ENCODE measurements at places on chromosomes 7 and 10.

DNA sequence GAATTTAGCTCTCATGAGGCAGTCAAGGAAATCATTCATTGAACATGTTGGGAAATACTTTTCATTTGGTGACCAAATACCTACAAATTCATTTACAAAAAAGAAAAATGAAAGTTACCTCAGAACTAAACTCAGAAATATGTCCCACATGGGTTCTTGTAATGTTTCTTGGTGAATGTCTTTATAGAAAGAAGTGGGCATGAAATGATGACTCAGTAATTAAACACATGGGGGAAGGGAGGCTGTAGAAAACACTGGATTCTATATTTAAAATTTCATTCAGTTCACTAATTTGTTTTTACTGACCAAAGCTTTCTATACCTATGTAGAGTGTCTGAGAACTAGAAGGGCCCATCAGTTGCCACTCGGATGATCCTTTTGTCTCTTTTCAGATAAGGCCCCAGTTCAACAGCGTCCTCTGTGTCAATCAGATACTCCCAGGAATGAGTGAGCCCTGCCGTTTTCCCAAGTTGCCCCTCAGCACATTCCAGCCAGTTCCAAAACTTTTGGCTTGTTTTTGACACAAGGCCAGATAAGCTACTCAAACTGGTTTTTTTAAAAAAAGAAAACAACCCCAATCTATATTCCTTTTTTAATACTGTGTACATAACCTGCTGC is 49.3 kb upstream of the AGBL3 start:
- no peak for DNase-seq

DNA sequence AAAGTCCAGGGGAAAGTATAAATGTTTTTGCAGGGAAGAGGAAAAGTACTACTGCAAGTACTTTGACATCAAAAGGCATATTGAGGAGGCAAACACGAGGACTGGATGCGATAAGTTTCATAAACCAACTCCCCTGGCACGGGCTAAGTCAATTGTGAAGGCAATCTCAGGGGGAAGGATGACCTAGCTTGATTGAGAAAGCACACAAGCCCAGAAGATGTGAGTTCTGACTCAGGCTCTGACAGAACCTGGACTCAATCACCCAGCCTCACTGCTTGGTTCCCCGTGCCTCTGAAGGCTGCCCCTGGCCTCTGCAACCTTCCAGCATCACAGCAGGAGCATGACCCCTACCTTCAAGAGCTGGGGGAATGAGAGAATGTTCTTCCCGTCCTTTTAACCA is 93.2 kb upstream of the ZNF438 start:
- no peak for DNase-seq

GRCh38 chr10:22931948-22932347 is 4.1 kb downstream of the ARMC3 start:
- no peak for DNase-seq

GRCh38 chr10:22159979-22160378 is 57.8 kb downstream of the EBLN1 start:
- DNase-seq: no peak

GRCh38 chr10:3395458-3395861 is 222.9 kb upstream of the PITRM1 start:
- DNase-seq: no peak

- DNase-seq: no peak
Observed at GRCh38 chr10:70650718-70651117, 21.6 kb upstream of the ADAMTS14 start.

DNA sequence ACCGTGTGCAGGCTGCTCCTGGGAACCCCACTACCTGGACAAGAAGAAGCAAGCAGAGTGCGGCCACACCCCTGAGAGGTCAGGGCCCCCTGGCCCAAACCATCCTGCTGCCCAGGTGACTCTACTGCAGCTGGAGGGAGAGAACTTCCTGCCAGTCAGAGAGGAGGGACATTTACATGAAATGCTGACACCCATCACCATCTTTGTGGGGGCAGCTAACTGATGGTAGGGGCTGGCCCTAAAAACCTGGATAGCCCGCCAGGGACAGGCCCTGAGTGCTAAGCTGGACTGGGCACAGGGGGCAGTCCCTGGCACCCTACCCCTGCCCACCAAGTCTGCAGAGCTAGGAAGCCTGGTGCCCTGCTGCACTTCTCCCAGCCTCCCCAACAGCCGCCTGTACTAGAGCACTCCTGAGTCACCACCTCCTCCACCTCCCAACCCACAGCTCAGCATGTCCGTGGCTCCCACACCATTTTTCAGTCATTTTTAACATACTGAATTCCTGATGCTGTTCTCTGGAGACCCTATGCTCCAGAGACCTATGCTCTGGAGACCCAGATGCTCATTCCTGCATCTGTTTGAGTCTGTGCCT is 27.5 kb downstream of the DPCD start:
- DNase-seq: no peak

- DNase-seq: no peak
Observed at GRCh38 chr10:24597426-24597825, 126.3 kb downstream of the ARHGAP21 start.

DNA sequence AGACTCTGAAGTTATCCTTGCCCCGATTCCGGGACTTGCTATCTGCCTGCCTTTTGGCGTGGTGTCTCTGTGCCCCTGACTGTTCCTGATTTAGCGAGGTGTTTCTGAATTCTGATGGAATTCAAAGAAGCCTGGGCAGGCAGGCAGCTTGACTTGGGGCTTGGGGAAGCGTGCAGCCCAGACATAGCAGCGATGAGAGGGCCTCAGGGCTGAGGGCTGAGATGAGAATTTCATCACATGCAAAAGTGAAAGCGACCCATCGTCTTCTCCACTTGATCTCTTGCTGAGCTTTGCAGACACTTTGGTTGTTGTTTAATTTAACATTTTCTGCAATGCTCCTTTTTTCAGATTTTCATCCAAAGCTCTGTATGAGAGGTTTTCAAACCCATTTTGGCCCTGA is 57.8 kb downstream of the TCF7L2 start:
- no peak for DNase-seq

GRCh38 chr10:59895629-59896116 is 10.7 kb downstream of the CCDC6 start:
- DNase-seq: no peak

GRCh38 chr7:26365077-26365900 is 73.6 kb downstream of the SNX10 start:
- no peak for DNase-seq

DNA sequence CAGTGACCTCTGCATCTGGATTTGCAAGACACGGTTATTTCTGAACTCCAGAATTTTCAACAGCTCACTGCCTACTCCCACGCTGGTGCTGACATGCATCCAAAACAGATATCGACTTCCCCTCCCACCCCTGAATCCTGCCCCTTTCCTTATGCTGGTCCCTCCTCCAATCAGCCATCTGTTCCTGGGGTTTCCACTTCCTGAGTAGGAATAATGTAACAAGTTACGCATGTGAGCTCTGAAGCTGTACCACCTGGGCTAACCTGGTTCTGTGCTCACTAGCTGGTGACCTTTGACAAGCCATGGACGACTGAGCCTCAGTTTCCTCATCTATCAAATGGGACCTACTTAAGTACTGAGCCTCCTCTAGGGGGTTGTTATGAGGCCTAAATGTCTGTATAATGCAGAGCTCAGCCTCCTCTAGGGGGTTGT is 1.7 kb upstream of the NCAPG2 start:
- no peak for DNase-seq

DNA sequence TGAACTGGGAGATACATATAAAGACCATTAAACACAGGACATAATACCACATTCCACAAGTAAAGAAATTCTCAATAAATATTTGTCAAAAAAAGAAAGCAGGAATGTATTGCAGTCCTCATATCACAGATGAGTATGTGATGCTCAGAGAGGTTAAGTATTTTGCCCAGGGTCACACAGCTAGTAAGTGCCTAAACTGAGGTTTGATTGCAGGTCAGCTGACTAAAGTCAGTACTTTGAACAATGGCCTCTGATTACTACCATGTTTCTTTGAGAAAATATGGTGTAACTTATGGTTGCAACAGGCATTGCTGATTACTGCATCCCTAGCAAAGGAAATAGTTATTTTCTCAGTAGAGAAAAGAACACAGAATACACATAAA is 267.1 kb downstream of the ELMO1 start:
- no peak for DNase-seq

GRCh38 chr10:78852466-78853240 is 216.1 kb upstream of the ZMIZ1 start:
- DNase-seq: no peak

- DNase-seq: no peak
Observed at GRCh38 chr7:79436378-79436777, 17.1 kb downstream of the MAGI2 start.

DNA sequence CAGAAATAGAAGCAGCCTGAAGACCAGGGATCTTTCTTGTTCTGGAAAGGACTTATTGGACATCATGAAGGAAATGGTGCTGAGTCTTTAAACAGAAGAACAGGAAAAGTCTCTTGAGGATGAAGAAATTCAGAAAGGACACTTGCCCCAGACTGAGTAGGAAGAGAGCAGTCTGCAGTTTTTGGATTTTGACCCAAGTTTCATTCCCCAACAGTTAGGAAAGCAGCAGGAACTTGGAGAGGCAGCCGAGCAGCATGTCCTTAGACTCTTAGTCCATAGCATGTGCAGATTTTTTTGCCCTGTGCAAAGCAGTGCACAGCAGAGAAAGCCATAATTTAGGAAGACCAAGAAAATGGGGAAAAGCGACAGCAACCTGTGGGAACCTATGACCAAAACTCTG is 927.2 kb upstream of the AUTS2 start:
- no peak for DNase-seq

- DNase-seq: peak; percentile 24
Observed at GRCh38 chr7:106947244-106947728, 82.2 kb downstream of the PIK3CG start.

- DNase-seq: no peak
Observed at GRCh38 chr10:73576890-73577591, 14.1 kb downstream of the USP54 start.

- DNase-seq: no peak
Observed at GRCh38 chr10:87596351-87596750, 63.3 kb upstream of the PAPSS2 start.

- DNase-seq: peak; percentile 11
Observed at GRCh38 chr7:137846827-137847567, at the start of gene DGKI. DGKI (minus strand) TSS chr7:137846974.

GRCh38 chr10:58488921-58489320 is 23.8 kb upstream of the BICC1 start:
- DNase-seq: no peak

GRCh38 chr7:149625340-149625946 is 127.8 kb upstream of the ZNF746 start:
- peak; percentile 34 for DNase-seq

- no peak for DNase-seq
Observed at GRCh38 chr10:125766511-125766910, 9.1 kb downstream of the MMP21 start.

DNA sequence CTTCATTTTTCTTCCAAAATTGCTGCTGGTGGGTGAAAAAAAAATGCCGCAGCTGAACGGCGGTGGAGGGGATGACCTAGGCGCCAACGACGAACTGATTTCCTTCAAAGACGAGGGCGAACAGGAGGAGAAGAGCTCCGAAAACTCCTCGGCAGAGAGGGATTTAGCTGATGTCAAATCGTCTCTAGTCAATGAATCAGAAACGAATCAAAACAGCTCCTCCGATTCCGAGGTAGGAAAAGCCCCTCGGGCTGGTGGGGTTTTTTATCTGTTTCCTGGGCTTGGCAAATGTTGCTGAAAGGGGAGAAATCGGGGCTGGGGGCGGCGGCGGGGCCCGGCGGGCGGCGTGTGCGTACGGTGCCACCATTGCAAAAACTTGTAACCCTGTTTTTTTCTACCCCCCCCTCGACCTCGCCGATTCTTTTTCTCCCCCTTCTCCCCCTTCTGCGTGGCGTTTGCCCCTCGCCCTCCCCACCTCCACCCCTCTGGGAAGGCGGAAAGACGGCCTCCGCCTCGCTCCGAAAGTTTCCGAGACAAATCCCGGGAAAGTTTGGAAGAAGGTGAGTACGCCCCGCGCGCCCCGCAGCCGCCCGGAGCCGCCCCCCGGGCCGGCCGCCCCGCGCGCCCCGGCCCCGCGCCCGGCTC is 789 bp downstream of the TCF7L2 start:
- no peak for DNase-seq

GRCh38 chr7:138575897-138576428 is 115.9 kb downstream of the TRIM24 start:
- no peak for DNase-seq

GRCh38 chr10:11828682-11829284 is 5.6 kb downstream of the PROSER2 start:
- no peak for DNase-seq

DNA sequence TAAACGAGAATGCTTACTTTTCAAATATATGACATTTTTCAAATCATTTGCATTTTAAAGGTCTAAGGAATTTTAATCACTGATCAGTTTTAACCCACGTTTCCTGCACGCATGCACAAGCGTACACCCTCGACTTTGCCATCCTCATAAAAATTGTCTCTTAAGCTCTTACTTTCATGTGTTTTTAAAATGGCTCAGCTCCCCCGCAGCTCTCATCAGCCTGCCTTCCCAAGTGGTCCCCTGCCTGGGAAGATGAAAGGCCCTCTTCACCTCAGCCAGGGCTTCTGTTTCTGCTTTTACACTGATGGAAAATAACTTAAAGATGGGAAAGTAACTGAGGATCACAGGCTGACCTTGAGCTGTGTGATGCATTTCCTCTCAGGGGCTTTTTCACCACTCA is 131.6 kb upstream of the LSM8 start:
- no peak for DNase-seq

GRCh38 chr10:128068398-128069285 is 57.6 kb downstream of the MKI67 start:
- DNase-seq: no peak

GRCh38 chr10:124657806-124658205 is 86.4 kb downstream of the FAM53B start:
- DNase-seq: no peak

DNA sequence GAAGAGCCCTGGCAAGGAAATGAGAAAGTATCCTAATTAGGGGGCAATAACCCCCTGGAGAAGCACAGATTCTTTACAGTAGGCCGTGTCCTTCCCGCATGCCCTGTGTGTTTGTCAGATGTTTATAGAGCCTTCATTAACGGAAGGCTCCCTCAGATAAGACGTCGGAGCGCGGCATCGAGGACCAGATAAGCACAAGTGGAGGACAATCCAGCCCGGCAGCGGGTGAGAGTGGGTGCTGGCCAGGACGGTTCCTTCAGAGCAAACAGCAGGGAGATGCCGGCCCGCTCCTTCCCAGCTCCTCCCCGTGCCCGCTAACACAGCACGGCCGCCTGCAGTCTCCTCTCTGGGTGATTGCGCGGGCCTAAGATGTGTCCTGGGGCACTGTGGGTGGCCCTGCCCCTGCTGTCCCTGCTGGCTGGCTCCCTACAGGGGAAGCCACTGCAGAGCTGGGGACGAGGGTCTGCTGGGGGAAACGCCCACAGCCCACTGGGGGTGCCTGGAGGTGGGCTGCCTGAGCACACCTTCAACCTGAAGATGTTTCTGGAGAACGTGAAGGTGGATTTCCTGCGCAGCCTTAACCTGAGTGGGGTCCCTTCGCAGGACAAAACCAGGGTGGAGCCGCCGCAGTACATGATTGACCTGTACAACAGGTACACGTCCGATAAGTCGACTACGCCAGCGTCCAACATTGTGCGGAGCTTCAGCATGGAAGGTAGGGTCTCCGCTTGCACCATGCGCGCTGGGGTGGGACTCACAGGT is at the start of gene GDF2:
GDF2 (plus strand) TSS at position 155 of the 762 bp plus-strand sequence; CDS start at position 370, 215 bp downstream.
- no peak for DNase-seq

Measured in T-helper 1 cell (primary cell).